ENCODE measurements at places on chromosomes 2 and 18.

- DNase-seq, result no peak
Measured at GRCh38 chr18:56927786-56928185, 219.1 kb upstream of the BOD1L2 start.

DNA sequence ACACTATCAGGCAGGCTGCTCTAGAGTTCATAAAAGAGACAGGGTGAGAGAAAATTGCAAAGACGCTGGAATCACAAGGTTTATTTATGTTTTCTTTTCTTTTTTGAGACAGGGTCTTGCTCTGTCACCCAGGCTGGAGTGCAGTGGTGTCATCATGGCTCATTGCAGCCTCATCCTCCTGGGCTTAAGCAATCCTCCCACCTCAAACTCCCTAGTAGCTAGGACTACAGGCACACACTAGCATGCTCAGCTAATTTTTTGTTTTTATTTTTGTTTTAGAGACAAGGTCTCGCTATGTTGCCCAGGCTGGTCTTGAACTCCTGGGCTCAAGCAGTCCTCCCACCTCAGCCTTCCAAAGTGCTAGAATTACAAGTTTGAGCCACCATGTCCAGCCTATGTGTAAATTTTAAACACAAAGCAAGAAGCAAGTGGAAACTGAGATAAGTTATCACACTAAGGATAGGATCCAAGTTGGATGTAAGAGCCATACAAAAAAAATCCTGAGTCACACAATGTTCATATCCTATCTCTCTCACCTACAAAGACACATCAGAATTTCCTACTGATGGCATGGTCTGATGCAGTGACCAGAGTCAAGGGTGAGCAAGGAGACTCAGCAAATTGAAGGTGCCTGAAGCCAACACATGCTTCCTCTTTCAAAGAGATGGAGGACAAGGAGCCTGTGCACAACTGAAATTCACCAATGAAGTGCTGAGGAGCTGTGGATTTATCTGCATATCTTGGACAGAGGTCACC is 31.4 kb downstream of the MYL12B start:
- no peak for DNase-seq

DNA sequence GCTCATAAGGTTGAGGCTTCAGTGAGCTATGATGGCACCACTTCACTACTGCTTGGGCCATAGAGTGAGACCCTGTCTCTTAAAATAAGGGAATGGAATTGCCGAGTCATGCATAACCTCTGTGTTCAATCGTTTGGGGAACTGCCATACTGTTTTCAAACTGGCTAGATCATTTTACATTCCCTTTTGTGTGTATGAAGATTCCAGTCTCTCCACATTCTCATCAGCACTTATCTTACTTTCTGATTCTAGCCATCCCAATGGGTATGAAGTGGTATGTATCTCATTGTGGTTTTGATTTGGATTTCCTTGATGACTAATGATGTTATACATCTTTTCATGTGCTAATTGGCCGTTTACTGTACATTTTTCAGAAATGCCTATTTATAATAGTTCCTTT is 23.7 kb downstream of the MARCHF7 start:
- no peak for DNase-seq

GRCh38 chr2:108587621-108588020 is 53.4 kb downstream of the LIMS1 start:
- DNase-seq, result peak; percentile 46

DNA sequence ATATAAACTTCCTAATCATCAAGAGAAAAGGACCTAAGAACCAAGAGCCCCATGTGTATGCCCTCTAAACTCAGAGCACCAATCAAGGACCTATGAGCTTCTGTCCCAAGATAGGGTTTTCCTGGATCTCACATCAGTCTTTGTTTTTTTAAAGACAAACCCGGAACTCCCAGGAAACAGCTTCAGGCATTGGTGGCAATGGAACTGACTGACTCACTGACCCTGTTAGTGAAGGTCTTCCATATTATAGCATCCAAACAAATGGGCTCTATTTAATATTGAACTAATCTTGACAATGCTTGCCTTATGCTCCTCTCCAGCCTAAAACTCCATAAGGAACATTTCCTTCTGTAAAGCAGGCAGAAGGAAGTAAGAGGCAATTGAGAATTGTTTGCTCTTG is 63.5 kb upstream of the RPE start:
- DNase-seq, result no peak

DNA sequence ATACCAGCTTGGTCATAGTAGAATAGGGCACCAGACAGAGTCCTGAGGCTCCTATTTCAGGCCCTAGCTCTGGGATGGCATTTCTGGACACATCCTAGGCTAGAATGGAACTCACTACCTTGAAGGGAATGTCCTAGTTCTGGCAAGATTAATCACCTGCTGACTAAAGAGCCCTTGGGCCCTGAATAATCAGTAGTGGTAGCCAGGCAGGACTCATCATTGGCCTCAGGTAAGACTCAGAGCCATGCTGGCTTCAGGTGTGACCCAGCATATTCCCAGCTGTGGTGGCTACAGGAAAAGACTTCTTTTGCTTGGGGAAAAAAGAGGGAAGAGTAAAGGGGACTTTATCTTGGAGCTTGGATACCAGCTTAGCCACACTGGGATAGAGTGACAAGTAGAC is 131.0 kb upstream of the SRD5A2 start:
- no peak for DNase-seq

- no peak for DNase-seq
Measured at GRCh38 chr2:72367530-72368225, 220.0 kb upstream of the CYP26B1 start.

DNA sequence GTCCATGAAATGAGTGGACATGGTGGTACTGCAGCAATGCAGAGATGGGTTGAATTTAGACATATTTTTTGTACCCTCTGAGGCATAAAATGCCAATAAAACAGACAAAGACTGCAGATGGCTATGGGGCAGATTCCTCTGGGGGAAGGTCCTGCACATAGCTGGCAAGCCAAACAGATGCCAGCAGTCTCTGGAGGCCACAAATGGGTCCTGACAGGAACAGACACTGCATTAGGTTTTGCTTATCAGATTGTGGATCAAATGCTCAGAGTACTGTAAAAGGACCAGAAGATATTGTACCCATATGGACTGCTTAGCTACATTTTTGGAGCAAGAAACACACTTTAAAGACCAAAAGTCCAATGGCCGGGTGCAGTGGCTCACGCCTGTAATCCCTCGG is 40.9 kb upstream of the ORC2 start:
- DNase-seq, result no peak

GRCh38 chr2:241314226-241315092 is 1.0 kb downstream of the HDLBP start:
- no peak for DNase-seq

DNA sequence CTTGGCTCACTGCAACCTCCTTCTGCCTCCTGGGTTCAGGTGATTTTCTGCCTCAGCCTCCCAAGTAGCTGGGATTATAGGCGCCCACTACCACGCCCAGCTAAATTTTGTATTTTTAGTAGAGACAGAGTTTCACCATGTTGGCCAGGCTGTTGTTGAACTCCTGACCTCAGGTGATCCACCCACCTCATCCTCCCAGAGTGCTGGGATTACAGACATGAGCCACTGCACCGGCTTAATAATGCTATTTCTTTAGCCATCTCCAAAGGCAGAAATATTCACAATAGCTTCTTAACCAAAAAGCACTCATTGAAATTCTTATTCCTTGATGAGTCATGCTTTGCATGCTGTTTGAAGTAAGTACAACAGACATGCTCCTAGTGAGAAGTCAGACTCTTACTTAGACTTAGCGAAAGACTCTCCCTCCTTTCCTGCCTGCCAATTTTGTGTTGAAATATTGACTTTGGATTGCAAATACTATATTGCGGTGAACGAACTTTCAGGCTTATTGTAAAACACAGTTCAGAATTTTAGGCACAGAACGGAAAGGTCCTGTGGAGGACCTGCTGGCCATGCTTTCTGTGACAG is 4.4 kb downstream of the ACTR3 start:
- no peak for DNase-seq

GRCh38 chr2:224196810-224197209 is 157.7 kb upstream of the SERPINE2 start:
- no peak for DNase-seq

DNA sequence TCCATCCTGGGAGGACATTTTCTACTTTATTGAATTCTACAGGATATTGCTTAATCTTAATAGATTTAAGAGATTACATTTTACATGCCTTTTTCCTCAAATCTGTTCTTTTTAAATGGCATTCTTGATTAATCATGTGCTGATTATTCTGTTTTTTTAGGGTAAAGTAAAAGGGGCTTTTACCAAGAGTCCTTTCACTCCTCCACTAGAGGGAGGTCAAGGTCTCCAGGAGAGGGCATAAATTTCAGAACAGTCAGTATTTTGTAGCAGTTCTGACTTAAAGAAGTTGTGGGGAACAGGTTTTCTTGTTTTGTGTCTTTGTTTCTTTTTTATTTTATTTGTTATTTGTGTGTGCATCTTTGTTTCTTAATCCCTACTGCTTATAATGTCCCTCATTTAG is 25.4 kb downstream of the WDR75 start:
- DNase-seq, result no peak

GRCh38 chr2:35510636-35511035 is 844.9 kb upstream of the CRIM1 start:
- DNase-seq, result no peak

DNA sequence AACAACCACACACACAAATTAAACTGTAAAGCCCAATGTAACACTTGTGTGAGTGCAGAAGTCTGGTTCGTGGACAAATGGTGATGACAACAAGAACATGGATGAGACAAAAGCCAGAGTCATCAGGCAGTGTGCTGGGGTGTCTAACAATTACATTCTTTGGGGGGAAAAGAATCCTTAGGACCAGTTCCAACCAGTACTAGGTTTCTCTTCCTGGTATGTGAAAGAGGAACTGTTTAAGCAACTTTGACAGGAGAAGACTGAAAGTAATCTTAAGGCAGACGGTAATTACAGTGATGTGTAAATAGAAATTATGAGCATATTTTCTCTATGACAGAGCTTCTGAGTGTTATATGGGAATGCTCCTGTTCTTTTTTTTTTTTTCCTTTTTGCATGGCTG is 133.4 kb downstream of the AFF3 start:
- no peak for DNase-seq

GRCh38 chr2:231568785-231569435 is 23.8 kb upstream of the TEX44 start:
- no peak for DNase-seq

GRCh38 chr2:9163306-9164111 is 43.1 kb upstream of the ASAP2 start:
- DNase-seq, result no peak

DNA sequence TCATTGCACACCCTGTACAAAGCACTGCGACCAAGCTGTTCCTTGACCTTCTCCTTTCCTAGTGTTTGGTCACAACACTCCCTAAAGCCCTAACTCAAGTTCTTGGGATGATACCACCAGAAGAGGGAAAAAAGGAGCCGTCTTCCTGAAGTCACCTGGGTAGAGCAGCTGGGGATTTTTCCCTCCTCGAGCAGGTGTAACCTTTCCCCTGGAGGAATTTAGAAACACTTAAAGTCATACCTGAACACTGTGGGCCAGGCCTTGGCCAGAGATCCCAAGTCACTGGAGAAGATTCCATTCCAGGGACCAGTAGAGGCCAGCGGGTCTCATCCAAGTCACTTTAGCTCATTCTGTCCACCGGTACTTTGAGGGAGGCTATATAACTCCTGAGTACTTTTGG is 13.2 kb downstream of the EPAS1 start:
- no peak for DNase-seq

- no peak for DNase-seq
Measured at GRCh38 chr2:158894078-158894477, 74.4 kb upstream of the TANC1 start.

GRCh38 chr2:30871440-30871839 is 64.2 kb upstream of the CAPN13 start:
- no peak for DNase-seq

DNA sequence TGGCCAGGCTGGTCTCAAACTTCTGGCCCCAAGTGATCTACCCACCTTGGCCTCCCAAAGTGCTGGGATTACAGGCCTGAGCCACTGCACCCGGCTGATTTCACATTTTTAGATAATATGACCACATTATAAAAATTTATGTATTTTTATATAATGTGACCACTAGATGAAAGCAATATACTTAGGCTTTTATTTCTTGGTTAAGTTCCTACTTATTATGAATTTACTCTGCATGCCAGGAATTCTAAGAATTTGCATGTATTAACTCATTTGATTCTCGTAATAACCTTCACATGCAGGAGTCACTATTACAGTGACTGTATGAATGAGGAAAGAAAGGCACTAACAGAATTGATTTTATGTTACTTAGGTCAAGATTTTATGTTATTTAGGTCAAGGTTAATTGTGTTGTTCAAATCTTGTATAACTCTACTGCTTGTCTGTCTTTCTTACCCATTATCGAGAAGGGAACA is 25.6 kb upstream of the CASP8 start:
- no peak for DNase-seq

GRCh38 chr2:142938240-142938639 is 60.8 kb downstream of the KYNU start:
- DNase-seq, result no peak

GRCh38 chr2:75570024-75570947 is 9.5 kb upstream of the EVA1A start:
- DNase-seq, result no peak

Data from uterus (tissue), 4 donors.